Ammon's horn (tissue), 1 donor: ENCODE measurements at places on chromosomes 7 and 10.

DNA sequence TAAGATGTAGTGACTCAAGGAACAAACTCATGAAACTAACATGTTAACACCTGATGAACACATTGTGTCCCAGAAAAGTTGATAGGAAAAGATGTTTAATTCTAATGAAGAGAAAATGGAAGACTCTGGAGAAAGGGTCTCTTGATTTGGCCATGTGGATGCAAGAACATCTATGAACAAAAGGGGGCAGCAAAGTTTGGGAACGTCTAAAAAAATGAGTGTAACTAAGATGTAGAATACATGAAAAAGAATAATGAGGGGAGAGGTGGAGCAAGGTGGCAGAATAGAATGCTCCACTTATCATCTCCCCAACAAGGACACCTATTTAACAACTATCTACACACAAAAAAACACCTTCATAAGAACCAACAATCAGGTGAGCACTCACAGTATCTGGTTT is 805.1 kb downstream of the TNS3 start:
- DNase-seq: no peak

DNA sequence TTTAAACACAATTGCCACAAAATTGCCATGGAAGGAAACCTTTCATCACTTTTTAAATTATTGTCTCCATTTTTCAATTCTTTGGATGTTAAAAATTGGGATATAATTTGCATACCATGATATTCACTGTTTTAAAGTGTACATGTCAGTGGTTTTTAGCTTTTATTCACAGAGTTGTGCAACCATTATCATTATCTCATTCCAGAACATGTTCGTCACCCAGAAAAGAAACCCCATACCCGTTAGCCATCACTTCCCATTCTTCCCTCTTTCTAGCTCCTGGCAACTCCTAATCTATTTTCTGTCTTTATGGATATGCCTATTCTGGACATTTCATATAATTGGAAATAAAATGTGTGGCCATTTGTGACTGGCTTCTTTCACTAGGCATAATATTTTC is 260.3 kb upstream of the FERD3L start:
- DNase-seq: no peak

DNA sequence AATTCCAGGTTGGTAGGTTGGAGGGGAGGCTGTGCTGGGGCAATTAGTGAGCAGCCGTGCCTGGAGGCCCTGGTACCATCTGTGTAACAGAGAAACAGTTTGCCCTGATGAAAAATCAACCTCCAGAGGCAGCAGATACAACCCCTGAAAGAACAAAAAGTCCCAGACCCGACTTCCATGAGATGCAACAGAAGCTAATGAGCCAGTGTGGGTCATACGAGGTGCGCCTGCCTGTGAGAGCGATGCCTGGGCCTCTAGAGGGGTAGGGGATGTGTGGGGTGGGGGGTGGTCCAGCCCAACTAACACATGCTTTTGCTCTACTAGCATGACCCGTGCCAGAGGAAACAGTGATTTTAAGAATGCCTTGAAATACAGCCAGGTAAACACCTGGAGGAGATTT is 39.3 kb downstream of the CELF2 start:
- DNase-seq: no peak

DNA sequence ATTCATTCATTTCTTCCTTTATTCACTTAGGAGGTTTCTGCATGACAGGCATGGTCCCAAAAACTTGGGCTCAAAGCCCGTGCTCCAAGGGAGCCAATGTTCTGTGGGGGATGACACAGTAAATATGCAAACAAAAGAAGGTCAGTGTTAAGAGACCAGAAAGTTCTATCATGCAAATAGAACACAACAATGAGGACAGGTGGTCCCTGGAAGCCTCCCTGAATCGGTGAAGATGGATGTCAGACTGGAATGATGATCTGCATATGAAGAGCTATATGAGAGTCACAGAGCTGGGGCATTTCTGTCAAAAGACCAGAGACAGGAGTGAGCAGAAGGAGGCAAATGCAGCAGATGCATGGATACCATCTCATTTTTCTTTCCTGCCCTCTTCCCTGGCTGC is 129.0 kb downstream of the ABCA13 start:
- no peak for DNase-seq

DNA sequence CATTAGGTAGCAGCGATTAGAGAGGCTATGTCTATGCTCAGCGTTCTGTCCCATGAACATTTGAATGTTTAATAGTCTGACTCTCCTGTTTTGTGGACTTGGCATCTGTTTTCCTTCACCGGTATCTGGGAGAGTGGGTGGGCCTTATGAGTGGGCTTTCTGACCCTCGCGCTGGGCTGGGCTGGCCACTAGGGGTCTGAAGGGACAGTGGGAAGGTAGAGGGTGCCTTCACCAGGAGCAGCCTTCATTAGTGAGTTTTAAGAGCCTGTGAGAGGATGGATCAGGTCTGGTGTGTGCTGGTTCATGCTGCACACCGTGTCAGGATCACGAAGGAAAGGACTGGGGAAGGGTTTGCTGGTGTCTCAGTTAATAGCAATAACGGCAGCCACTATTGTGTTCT is 33.4 kb downstream of the DCLRE1A start:
- DNase-seq: no peak
